ENCODE measurements at places on chromosomes 12 and 14. TPM values are rescaled to one million over a fixed set of nuclear protein-coding genes. Genes with fewer than 3 reads are reported as not detected.

The TAS2R31 gene
- 7.7 TPM for total RNA-seq

DNA sequence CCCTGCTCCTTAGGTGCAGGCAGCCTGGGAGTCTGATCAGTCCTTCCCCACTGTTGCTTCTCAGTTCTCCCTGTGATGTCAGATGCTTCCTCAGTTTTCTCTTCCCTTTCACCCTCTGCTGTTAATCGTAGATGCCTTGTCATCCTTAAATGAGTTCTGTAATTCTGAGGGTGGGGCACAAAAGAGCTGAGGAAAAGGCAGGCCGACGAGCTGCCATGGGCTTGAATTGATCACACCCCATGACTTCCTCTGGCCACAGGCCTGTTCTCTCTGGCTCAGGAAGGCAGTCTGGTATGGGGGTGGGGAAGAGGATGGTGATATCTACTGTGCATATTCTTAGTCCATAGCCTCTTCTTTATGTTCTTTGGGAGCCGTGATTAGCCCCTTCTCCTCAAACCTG lies 5.2 kb upstream of the AP1G2 start:
- H3K4me1 ChIP-seq, result no peaks in the 10 kb centered on the region
- H3K27ac ChIP-seq, result no peak overlapping the region
- no peak for DNase-seq
- H3K27me3 ChIP-seq, result peaks cover 4% of the 10 kb centered on the region

- H3K27ac ChIP-seq, result no peak overlapping the region
- peaks cover 10% of the 10 kb centered on the region for H3K4me1 ChIP-seq
- DNase-seq, result peak; percentile 83
- H3K27me3 ChIP-seq, result no peaks in the 10 kb centered on the region
- H3K4me3 ChIP-seq, result no peak overlapping the region
These were observed 66.6 kb upstream of the FBRSL1 start for GRCh38 chr12:132423251-132423819.

GRCh38 chr12:66017736-66018135 lies 112.8 kb downstream of the LLPH start:
- H3K27me3 ChIP-seq, result no peaks in the 10 kb centered on the region
- no peaks in the 10 kb centered on the region for H3K36me3 ChIP-seq
- H3K4me3 ChIP-seq, result no peak overlapping the region

The KRT71 gene
- not detected for total RNA-seq

DNA sequence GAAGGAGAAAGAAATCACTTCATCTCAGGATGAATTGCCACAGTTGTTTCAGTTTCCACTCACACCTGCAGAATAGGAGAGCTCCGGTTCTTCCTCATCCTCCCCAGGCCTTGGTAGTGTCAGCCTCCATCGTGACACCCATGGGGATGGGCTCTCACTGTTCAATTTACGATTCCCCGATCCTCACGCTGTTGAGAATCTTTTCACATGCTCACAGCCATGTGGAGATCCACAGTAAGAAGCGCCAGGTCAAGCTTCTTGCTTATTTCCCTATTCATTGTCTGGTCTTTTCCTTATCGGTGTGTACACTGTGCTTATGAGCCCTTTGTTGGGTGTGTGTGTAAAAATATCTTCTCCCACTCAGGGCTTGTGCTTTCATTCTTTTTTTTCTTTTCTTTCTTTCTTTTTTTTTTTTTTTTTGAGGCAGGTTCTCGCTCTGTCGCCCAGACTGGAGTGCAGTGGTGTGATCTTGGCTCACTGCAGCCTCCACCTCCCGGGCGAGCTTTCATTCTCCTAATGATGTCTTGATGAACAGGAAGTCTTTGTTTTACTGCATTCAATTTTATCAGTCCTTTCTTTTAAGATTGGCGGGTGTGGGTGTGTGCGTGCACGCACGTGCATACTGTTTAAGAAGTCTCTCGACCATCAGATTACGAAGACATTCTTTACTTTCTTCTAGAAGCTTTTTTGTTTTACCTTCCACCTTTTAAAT lies 21.5 kb downstream of the RIN3 start:
- DNase-seq, result peak; percentile 87
- peak overlapping the region; percentile 65 for H3K27ac ChIP-seq
- no peaks in the 10 kb centered on the region for H3K27me3 ChIP-seq
- no peaks in the 10 kb centered on the region for H3K36me3 ChIP-seq

The OR6C2 gene
- not detected for total RNA-seq

The LIMA1 gene
- total RNA-seq, result 41.0 TPM

DNA sequence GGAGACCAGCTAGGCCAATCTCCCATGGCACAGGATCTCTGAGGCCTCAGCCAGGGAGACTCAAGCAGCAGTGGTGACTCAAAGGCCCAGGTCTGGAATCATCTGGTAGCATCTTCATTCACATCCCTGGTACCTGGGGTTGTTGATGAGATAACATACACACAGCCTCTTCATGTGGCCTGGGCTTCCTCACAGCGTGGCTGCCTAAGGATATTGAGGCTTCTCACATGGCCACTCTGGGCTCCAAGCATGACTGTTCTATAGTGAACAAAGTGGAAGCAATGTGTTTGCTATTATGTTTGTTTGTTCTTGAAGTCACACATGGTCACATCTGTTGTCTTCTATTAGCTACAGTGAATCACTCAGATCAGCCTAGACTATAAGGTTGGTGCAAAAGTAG lies 584.1 kb downstream of the VRK1 start:
- no peak overlapping the region for H3K4me3 ChIP-seq
- no peaks in the 10 kb centered on the region for H3K27me3 ChIP-seq
- H3K4me1 ChIP-seq, result no peaks in the 10 kb centered on the region
- H3K36me3 ChIP-seq, result no peaks in the 10 kb centered on the region

The KERA gene
- 0.24 TPM for total RNA-seq

DNA sequence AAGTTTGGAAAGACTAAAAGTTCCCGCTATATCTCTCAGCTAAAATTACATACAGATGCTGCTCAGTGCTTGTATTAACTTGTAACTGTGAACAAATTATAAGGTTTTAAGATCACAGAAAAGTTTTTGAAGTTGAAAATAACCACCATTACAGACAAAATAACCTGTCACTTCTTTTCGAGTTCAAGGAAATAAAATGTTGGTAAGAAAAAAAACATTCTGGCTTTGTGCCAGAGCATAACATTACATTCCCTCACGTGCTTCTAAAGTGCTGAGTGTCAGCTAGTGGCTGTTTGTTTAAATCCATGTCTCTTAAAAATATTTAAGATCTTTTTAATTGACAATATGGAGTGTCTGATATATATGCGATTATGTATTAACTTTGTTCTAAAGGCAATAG lies 27.2 kb upstream of the ADAMTS20 start:
- no peak overlapping the region for H3K4me3 ChIP-seq
- H3K36me3 ChIP-seq, result no peaks in the 10 kb centered on the region
- no peak overlapping the region for H3K27ac ChIP-seq
- no peaks in the 10 kb centered on the region for H3K27me3 ChIP-seq
- H3K4me1 ChIP-seq, result no peaks in the 10 kb centered on the region
- DNase-seq, result no peak

The PRMT5 gene
- 76.8 TPM for total RNA-seq

The CEBPE gene
- total RNA-seq, result 0.19 TPM

- no peak overlapping the region for H3K27ac ChIP-seq
- H3K4me1 ChIP-seq, result no peaks in the 10 kb centered on the region
- no peaks in the 10 kb centered on the region for H3K36me3 ChIP-seq
- H3K4me3 ChIP-seq, result no peak overlapping the region
- no peak for DNase-seq
These were observed 236.7 kb downstream of the CACNA1C start for GRCh38 chr12:2289525-2289924.

The SERPINA1 gene
- total RNA-seq, result 2.2 TPM

The SYNDIG1L gene
- total RNA-seq, result 0.16 TPM

DNA sequence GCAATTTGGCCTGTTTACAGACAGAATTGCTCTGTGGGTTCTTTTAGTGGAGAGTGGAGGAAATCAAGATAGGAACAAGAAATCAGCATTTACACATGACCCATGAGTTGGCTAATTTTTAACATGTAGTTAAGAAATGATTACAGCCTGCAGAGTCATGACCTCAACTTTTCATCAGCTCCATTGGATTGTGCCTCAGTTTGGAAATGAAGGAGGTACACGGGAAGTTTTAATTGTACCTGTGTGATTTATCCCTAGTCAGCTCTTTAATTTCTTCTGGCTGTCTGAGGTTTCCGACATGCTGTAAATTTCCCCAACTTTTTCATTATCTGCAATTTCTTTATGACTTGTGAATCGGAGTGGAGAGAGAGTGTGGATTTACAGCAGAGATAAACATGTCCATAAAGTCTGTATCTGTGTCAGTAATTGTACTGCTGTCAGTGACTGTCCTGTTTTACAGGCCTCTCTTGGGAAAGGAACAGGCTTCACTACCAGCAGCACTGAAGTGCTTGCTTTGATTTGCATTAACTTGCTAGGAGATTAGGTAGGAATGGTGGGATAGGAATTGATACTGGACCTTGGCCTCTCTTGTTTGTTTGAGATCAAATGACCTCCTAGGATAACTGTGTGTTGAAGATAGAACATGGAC lies 49.2 kb downstream of the LIN52 start:
- no peaks in the 10 kb centered on the region for H3K36me3 ChIP-seq
- no peaks in the 10 kb centered on the region for H3K4me1 ChIP-seq
- H3K27me3 ChIP-seq, result no peaks in the 10 kb centered on the region
- no peak overlapping the region for H3K4me3 ChIP-seq
- no peak overlapping the region for H3K27ac ChIP-seq
- no peak for DNase-seq

The MAP3K9 gene
- total RNA-seq, result 17.4 TPM

The BORCS5 gene
- 22.8 TPM for total RNA-seq

DNA sequence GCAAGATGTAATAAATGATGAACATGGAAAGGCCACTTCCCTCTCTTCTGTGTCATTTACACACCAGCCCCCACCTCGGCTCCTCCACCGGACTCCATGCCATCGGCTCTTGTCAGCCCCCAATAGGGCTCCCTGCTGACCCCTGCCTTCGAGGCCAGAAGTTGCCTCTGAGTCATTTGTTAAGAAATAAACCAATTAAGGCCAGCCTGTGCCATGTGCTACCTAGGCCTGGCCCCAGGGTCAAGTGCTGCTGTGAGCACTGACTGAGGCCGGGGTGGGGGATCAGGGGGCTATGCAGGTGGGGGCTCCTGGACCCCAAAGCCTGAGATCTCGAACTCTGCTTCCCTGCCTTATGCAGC lies 53.2 kb downstream of the TESC start:
- DNase-seq, result no peak
- no peaks in the 10 kb centered on the region for H3K36me3 ChIP-seq
- no peaks in the 10 kb centered on the region for H3K4me1 ChIP-seq
- no peak overlapping the region for H3K4me3 ChIP-seq
- H3K27me3 ChIP-seq, result no peaks in the 10 kb centered on the region

The TCL1B gene
- 5.6 TPM for total RNA-seq

The RDH11 gene
- total RNA-seq, result 87.5 TPM

The HOXC9 gene
- total RNA-seq, result 6.6 TPM

- no peaks in the 10 kb centered on the region for H3K4me1 ChIP-seq
- no peak overlapping the region for H3K27ac ChIP-seq
- no peak overlapping the region for H3K4me3 ChIP-seq
- no peaks in the 10 kb centered on the region for H3K27me3 ChIP-seq
These were observed 58.1 kb downstream of the CPNE8 start for GRCh38 chr12:38847247-38847646.

DNA sequence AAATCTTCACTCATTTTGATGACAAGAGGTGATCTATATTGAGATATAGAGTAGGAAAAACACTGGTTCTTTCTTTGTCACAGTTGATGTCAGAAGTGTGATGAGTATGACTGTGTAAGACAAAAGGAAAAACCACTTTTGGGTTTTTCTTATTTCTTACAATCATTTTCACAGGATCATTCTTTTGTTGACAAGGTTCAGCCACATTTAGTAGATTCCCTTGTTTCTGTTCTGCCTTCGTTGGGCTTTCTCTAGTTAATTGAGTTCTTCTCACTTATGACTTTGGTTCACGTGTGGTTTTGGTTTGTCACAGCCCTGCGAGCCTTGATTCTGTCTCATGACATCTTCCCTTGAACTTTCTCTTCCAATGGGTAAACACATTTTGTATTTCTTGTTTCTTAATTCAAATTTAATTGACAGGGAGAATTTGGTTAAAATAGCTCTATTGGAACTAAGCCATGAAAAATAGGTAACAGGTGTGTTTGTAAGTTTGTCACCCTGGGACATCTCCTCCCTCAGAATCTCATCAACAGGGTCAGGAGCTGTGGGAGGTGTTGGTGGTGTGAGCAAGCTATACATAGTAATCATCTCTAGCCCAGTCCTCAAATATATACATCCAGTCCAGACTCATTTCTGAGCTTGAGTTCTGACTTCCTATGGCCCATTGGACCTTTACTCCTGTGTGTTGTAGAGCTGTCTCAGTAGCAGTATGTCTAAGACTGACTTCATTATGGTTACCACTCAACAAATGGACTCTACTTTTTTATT lies 255.3 kb downstream of the BMP4 start:
- no peaks in the 10 kb centered on the region for H3K36me3 ChIP-seq
- H3K4me1 ChIP-seq, result no peaks in the 10 kb centered on the region
- H3K4me3 ChIP-seq, result no peak overlapping the region
- no peaks in the 10 kb centered on the region for H3K27me3 ChIP-seq
- no peak for DNase-seq

DNA sequence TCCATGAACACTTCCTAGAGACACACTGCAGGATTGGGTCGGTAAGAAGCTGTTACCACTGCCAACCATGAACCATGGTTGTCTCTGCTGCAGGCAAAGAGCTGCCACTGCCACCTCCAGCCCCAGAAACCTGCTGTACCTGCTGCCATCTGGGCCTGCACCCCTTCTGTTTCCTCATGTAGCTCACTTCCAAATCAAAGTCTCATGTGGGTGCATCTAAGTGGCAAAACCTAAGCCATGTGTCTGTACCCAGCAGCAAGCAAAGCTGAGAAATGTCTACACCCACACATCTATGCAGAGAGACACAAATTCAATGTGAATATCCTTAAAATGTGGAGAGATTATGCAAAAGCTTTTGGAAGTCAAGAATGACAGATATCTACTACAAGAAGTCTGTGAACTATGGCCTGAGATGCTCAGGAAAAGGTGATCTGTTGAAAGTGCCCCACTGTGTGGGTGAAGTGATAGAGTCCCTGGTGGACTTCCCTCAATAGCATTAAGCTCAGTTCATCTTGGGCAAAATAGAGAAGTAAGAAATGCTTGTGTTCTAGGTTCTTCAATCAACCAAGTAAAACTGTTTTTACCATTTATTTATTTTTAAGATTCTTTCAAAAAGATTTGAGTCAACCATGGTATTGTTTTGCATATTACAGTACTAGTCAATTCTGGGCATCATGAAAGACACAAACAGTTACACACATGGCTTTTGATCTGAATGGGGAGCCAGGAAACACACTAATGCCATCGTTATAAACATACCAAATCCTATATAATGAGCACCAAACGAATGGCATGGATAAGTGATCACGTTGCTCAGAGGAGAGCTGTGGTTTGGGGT lies 64.4 kb downstream of the FOS start:
- no peak for DNase-seq
- H3K27me3 ChIP-seq, result no peaks in the 10 kb centered on the region
- H3K36me3 ChIP-seq, result no peaks in the 10 kb centered on the region

The LHX5 gene
- not detected for total RNA-seq

DNA sequence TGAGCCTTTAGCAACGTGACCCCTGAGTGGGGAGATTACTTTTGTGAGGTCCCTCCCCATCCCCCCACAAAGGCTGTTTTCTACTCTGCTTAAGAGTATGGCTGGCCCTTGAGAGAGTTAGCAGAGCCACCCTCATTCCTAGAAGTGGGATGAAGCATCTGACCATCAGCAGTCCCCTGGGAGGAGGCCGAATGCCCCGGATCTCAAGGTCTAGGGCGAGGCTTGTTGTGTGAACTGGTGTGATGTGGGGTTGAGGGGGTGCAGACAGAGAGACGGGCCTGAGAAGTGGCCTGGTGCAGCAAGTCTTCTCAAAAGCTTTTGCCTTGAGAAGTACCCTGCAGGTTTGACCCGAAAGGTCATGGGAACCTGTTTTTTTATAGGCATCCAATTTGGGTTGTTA lies 153.0 kb upstream of the FKBP4 start:
- no peak overlapping the region for H3K4me3 ChIP-seq
- H3K36me3 ChIP-seq, result no peaks in the 10 kb centered on the region
- H3K4me1 ChIP-seq, result peaks cover 4% of the 10 kb centered on the region
- DNase-seq, result no peak
- H3K27ac ChIP-seq, result no peak overlapping the region
- H3K27me3 ChIP-seq, result no peaks in the 10 kb centered on the region

Measured in testis (tissue), 5 donors.